ENCODE measurements at places on chromosomes 3 and 15. TPM values are rescaled to one million over a fixed set of nuclear protein-coding genes. Genes with fewer than 3 reads are reported as not detected.

The CSPG4 gene
- 22.7 TPM for total RNA-seq

The MOBP gene
- not detected for total RNA-seq

The METTL6 gene
- total RNA-seq = 26.7 TPM

The NOX5 gene
- not detected for total RNA-seq

The PP2D1 gene
- not detected for total RNA-seq

Measured in tracheal epithelial cell (primary cell).